Hepatocyte (in vitro differentiated cells): ENCODE measurements at places on chromosomes 2 and 18. TPM values are rescaled to one million over a fixed set of nuclear protein-coding genes. Genes with fewer than 3 reads are reported as not detected.

Gene HNMT
- polyA plus RNA-seq, result 16.4 and 23.4 TPM in 2 replicates

Gene CXCR4
- 2.4 and 3.8 TPM in 2 replicates for polyA plus RNA-seq

Gene RAPGEF4
- 1.00 and 2.0 TPM in 2 replicates for polyA plus RNA-seq

Gene LIMS4
- polyA plus RNA-seq, result 0.31 and 4.3 TPM in 2 replicates
